NCI-H1436 (cell line): ENCODE measurements at places on chromosomes 12 and 14.

GRCh38 chr12:65651060-65651459 lies 173.2 kb upstream of the HMGA2 start:
- no peak for DNase-seq

DNA sequence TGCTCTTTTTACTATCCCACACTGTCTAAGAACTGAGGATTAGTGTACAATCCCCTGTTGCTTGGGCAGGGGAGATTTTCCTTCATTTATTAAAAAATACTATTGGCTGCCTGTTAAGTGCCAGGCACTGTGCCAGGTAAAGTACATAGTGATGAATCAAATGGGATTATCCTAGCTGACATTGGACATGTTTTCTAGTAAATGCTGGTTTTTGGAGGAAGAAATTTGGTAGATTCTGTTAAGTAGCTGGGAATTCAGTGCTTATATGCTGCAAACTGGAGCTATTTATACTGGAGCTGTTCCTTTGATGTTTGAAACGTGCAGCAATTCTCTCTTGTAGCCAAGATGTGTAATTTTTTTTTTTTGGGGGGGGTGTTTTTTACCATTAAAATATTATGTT lies 299.6 kb downstream of the EMP1 start:
- DNase-seq = no peak

DNA sequence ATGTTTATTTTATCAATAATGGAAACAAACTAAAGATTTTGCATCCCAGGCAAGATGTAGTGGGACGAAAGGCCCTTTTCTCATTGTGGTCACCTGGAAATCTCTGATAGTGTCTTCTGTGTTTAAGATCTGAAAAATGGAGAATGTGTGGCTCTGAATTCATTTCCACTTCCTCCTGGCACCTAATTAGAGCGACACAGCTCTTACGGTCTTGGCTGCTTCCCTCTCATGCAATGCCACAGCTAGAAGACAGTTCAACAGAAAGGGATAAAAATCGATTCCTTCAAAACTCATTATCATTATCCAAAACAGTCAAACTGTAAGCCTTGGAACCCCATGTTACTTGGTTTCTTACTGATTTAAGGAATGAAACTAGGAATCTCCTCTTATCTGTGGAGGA lies 9.3 kb downstream of the ST8SIA1 start:
- DNase-seq = no peak

DNA sequence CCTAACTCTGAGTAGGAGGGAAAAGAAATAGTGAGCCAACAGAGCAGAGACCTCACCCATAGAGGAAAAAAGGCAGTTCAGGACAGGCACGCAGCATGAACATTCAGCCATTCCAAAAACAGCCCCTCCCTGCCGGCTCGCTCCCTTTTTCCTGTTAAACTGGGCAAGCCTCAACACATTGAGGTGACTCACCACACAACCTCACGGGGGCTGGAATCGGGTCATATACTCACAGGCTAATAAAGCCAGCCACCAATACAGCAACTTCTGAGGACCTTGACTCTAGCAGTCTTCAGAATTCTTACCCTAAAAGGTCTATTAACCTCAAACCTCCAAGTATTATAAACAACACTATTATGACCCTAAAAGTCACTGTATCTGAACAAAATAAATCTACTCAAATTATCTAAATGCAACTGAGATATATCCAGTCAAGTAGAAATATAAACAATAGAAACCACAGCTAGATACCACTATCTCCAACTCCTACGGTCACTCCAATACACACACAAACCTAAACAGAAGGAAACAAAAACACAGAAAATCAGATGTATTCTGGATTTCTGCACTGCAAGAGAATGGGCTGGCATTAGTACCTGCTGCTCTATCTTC lies 6.3 kb downstream of the YBX3 start:
- no peak for DNase-seq

DNA sequence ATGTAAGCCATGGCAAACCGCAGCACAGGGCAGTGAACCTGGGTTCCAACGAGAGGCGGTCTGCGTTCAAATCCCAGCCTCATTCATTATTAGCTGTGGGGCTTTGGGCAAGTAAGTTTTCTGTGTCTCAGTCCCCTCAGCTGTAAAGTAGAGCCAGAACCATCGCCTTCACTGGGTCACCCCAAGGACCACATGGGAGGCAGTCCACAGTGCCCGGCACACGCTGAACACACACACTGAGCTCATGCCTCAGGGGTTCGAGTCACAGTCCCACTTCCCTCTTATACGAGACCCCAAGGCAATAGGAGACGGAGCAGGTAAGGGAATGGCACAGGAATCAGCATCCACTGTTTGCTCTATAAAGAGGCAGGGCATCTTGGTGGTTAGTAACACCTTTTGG lies 19.1 kb downstream of the LRTM2 start:
- DNase-seq = no peak

DNA sequence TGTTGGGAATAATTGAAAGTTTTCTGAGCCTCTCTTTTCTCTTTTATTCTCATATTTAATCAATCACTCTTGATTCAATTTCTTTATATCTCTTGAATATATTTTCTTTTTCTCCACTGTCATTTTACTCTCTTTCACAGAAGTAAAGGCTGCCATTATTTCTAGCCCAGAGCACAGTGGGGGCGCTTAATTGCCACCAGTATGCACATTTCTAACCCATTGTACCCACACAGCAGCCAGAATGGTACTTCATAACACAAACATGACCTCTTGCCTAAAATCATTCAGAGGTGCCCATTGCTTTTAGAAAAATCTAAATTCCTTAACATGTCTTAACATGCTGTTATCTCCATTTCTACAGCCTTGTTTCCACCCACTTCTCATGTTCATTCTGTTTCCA lies 190.2 kb upstream of the LMO3 start:
- DNase-seq = no peak

DNA sequence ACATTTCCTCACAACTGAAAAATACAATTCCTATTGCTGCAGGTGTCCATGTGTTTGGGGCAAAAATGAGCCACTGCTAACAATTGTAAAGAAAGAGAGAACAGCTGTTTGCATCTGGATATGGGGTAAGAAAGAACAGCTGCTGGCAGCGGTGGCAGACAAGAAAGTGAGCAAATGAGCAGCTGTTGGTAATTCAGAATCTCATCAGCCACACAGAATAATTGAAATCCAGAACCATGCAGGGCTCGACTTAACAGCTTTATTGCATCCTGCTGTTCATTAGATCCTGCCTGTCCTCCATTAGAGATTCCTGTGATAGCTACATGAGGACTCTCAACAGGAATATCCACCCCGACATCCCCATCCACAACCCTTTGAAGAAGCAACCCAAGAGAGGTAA lies 62.5 kb upstream of the TSPAN8 start:
- no peak for DNase-seq

GRCh38 chr12:63042646-63043045 lies 107.7 kb upstream of the PPM1H start:
- DNase-seq = no peak

DNA sequence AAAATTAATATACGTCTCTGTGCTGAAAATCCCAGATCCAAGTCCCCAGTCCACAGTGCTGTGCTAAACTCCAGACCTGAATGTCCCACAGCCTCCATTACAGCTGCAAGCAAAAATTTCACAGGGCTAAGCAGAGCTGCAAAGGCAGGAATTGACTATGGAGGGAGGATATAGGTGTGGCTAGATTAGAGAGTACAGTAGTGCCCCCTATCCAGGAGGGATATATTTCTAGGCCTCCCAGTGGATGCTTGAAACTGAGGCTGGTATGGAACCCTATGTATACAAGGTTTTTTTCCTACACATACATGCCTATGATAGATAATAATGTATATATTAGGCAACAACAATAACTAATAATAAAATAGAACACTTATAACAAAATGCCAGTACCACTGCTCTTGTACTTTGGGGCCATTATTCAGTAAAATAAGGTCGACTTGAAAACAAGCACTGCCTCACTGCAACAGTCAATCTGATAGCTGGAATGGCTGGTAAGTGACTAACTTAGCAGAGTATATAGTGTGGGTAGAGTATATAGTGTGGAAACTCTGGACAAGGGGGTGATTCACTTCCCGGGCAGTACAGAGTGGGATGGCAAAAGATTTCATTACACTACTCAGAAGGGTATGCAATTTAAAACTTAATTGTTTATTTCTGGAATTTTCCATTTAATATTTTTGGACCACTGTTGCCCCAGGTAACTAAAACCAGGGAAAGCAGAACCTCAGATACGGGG lies 82.7 kb downstream of the C14orf132 start:
- no peak for DNase-seq

DNA sequence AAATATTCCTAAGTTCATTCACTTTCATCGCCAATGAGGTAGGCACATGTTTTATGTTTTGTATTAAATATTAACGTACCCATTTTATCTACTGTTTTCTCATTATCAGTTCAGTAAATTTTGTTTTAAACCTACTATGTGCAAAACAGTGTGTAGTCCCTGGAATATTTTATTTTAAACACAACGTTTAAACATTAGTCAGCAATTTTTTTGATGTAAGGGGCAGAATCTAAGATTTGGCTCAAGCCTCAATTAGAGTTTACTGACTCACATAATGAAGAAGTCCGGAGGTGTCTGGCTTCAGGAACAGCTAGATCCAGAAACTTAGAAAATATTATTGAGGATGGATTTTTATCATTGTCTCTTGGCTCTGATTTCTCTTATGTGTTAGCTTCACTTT lies 267.5 kb downstream of the C12orf75 start:
- DNase-seq = no peak

DNA sequence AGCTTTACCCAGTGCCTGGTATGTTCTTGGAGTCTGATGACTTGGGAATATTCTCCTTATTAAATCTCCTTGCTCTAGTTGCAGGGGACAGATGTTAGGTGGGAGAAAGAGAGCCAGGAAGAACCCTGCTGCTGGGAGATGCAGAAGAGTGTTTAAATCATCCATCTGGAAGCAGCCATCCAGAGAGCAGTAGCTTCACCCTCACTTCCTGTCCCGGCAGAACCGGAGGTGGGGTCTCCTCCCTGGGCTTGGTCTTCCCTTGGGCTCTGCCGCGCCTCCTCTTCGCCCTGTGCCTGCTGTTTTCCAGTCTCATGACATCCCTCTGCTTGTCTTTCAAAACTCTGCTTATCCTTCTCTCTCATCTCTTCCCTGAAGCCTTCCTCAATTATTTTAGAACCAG lies 15.5 kb downstream of the B4GALNT3 start:
- no peak for DNase-seq

- DNase-seq = peak; percentile 1
Measured at GRCh38 chr12:10363914-10364814, 25.7 kb downstream of the KLRK1 start.

GRCh38 chr12:27732281-27732680 lies 21.6 kb downstream of the MRPS35 start:
- DNase-seq = no peak

- no peak for DNase-seq
Measured at GRCh38 chr14:37566811-37567371, 28.2 kb downstream of the FOXA1 start.

GRCh38 chr14:67490196-67490595 lies 1.7 kb upstream of the TMEM229B start:
- DNase-seq = no peak

DNA sequence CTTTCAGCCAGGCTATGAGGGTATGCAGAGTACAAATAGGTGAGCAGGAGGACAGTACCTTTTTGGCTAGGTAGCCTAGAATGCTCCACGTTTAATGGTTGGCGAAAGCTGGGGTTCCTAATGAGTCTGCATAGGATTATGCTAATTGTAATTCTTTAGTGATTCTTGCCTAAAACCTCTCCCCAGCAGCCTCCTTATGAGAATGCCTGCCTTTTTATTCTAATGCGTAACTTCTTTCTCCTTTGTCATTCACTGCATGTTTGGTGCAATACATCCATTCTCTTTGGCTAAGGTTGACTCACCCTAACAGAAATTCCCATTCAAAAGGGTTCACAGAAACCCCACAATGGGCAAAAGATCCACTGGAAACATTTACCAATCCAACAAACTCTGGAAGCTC lies 752.2 kb downstream of the FSCB start:
- no peak for DNase-seq

GRCh38 chr12:130401703-130402102 lies 64.0 kb downstream of the PIWIL1 start:
- DNase-seq = peak; percentile 0

DNA sequence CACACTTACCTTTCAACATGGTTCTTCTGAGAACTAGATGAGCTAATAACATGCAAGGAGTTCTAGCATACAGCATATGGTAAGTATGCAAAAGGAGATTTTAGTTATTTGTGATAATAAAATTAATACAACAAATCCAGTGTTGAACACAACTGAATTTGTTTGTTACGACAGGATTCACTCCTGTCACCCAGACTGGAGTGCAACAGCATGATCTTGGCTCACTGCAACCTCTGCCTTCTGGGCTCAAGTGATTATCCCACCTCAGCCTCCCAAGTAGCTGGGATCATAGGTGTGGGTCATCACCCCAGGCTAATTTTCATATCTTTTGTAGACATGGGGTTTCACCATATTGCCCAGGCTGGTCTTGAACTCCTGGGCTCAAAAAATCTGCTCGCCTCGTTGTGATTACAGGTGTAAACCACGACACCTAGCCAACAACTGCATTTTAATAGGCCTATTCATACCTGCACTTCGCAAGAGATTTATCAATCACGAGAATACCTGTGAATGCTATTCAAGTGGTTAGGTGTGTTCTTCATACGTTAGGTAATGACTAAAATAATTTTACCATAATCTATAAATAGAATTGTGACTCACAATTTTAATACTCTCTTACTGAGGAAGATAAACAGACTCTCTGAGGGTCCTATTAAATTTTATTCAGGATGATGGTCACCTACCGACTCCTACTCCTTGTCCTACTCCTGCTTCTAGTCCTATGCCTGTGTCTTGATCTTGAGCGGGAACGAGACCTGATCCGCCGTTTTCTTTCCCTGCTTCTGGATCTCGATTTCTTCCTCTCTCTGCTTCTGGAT lies 10.0 kb downstream of the RSRC2 start:
- DNase-seq = no peak

- DNase-seq = no peak
Measured at GRCh38 chr12:49546481-49546880, 7.7 kb downstream of the KCNH3 start.

- no peak for DNase-seq
Measured at GRCh38 chr12:112238441-112238840, 113.1 kb downstream of the TRAFD1 start.

GRCh38 chr12:4847713-4848112 lies 62.0 kb upstream of the KCNA1 start:
- DNase-seq = no peak

DNA sequence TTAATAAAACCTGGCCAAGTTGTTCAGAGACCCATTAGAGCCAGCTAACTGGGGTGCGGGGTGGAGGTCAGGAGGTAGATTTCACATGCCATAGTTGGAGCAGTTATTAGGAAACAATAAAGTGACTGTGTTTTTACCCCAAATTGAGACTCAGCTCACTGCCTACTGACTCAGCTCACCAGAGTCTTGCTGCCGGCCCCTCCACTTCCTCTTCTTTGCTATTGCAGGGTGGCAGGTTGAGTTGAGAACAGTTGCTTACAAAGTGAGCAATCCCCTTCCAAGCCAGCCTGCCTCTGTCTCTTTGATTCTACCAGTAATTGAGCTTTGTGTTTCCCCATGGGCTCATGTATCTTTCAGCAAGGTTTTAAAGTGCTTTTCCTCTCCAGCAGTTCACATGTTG lies 12.9 kb downstream of the ST8SIA1 start:
- DNase-seq = no peak
